ENCODE measurements at places on chromosomes 11 and 22.

DNA sequence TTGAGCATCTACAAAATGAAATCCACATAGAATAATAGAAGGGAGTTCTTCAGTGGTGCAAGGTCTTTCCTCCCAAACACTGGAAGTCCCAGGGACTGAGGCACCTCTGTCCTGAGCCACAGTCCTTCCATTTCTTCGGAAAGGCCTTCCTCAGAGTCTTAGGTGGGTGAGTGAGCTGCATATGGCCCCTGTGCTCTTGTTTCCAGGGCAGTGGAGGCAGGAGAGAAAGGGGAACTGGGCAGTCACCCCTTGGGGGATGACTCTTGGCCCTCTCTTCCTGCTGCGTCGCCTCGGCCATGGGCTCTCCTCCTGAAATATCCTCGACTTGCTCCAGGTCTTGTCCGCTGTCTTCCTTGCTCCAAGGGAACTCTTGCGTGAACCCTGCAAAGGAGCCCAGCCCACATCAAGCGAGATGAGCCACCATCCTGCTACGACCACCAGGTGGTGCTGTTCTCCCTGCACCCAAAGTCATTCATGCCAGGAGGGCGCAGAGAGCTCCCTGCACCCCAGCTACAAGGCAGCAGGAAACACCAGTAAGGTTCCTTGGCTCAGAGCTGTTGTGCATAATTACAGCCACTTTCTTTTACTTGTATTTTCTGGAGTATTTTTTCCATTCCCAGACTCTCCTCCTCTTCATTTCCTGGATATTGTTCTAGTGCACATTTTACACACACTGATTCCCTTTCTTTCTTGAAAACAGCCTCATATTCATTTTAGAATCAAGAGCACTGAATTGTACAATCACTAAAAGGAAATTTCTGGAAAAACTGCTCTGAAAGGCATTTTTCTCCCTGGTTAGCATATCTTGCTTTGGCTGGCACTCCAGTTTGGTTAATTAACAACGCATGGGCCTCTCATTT, 397.8 kb downstream of the OPCML start:
- DNase-seq: peak; percentile 41

- DNase-seq: no peak
These were observed 249.0 kb downstream of the ST3GAL4 start for GRCh38 chr11:126604461-126604860.

GRCh38 chr22:29607426-29607825, 4.0 kb downstream of the NF2 start:
- no peak for DNase-seq

- peak; percentile 33 for DNase-seq
These were observed 27.6 kb upstream of the SLC35C1 start for GRCh38 chr11:45777127-45777969.

- DNase-seq: no peak
These were observed 41.8 kb upstream of the ACCSL start for GRCh38 chr11:44005956-44006355.
